Tongue (tissue), 3 donors: ENCODE measurements at places on chromosomes 2 and 18.

- DNase-seq: peak; percentile 42
Observed at GRCh38 chr18:21820033-21820810, 79.6 kb downstream of the MIB1 start.

DNA sequence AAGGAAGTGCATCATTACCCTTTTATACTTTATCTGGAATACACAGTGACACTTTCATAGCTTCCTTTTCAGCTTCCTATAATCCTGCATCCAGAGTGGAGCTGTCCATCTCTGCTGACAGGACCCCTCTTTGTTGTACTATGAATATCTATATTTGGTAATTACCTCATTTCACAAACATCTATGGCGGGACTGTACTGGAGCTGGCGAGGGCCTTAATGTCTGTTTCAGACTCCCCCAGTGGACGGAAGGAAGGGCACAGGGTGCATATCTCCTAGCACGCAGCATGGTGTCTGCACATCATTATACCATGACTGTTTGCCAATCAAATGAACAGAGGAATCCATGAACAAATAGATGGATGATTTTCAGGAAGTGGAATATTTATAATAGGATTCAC, 142.3 kb downstream of the SOX11 start:
- peak; percentile 26 for DNase-seq

DNA sequence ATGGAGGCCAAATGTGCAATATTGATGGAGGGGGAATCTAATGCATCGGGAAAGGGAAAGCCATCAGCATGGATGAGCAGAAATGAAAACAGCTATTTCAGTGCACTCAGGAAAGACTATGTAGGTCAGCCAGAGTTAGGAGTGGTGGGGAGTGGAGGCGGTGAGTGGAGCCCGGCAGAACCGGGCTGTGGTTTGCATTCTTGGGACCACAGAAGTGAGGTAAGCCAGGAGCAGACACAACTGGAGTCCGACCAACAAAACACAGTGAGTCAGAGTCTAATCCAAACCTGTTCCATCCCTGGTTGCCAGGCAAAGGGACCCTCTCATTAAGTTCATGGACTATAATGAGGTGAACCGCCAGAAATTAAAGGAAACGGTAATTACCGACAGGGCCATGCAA, 61.1 kb upstream of the RAB12 start:
- peak; percentile 14 for DNase-seq

DNA sequence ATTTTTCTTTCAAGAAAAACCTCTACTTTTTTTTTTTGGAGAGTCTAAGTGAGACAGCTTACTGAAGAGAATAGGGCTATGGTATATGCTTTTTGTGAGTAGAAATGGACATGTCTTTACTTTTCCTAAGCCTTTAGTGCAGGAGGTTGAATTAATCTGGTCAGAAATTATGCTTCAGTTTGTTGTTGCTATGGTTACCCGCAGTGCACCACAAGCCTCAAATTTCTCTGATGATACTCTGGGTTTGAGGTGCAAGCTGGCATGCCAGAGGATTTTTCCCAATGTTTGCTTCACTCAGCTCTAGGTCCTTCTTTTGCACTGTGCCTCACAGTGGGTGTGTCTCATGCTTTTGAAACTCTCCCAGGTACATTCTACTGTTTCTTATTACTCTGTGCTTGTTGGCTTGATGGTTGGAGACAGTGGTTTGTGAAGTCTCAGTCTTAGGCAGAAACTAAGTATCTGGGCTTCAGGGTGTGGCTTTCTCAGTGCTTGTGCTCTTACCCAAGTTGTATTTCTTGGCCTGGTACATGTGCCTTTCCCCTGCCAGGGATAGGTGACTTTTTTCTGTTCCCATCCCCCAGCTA, 278.3 kb downstream of the RBM43 start:
- DNase-seq: no peak

GRCh38 chr2:117851969-117852368, 37.5 kb downstream of the DDX18 start:
- DNase-seq: no peak

DNA sequence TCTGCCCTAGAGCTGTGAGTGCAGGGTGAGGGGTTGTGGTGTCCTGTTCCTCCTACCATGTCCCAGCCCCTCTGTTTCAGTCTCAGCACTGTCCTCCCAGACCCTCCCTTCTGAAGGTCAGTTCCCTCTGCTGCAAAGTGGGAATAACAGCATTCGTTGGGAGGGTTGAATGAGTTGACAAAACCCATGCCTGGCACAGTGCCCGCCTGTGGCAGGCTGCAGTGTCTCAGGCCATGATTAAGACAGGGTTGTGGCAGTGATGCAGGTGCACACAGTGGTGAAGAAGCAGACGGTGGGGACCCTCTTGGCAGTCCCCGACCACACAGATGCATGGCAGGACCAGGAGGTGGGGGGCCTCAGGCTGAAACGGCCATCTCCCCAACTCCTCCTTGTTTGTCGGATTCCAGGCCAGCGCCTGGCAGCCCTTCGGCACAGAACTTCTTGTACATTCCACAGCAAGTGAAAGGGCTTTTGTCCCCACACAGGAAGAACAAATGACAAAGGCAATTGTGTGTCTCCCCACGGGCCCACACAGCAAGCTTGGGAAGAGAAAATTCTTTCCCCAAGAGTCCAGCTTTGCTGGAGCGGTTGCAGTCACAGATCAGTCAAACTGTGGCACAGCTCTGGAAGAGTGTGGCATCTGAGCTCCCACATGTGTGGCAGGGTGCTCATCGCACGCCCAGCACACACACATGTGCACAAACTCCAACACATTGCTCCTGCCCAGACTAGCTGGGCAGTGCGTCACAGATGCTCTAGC, 92.0 kb upstream of the MSH2 start:
- peak; percentile 39 for DNase-seq

GRCh38 chr2:227862741-227863588, 8.5 kb upstream of the DAW1 start:
- DNase-seq: no peak

GRCh38 chr2:159164457-159164911, 122.0 kb downstream of the WDSUB1 start:
- DNase-seq: peak; percentile 48

DNA sequence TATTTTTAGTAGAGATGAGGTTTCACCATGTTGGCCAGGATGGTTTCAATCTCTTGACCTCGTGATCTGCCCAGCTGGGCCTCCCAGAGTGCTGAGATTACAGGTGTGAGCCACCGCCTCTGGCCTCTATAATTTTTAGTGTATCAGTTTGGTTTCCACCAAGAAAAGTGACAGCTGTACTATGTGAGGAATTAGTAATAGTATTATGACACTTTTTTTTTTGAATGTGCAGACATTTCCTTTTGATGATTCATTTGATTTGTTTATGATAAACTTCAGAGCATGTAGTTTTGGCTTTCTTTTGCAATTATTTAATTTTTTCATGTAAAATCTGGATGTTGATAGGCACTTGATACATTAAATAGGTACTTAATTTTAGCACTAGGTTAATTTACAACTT, 61.5 kb downstream of the PTPN4 start:
- DNase-seq: no peak

GRCh38 chr2:128550389-128550788, 231.7 kb upstream of the HS6ST1 start:
- DNase-seq: no peak

DNA sequence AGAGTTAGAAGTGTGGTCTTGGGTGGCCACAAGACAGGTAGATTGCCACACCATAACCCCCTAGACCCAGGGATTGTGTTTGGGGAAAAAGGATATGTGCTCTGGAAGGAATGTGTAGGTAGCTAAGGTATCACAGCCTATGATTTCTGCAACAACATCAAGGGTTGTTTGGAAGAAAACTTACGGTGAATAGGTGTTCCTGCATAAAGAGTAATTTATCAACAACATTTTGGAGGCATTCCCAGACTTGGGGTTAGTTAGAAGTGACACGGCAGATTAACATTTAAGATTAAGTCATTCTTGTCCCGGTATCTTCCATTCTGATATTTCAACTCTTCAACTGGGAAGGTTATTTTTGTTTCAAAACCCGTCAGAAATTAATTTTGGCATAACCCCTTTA, 65.5 kb downstream of the SPP2 start:
- no peak for DNase-seq

GRCh38 chr2:232146294-232146693, 184.8 kb downstream of the DIS3L2 start:
- no peak for DNase-seq

- no peak for DNase-seq
Observed at GRCh38 chr2:184067502-184067901, 530.8 kb upstream of the ZNF804A start.

DNA sequence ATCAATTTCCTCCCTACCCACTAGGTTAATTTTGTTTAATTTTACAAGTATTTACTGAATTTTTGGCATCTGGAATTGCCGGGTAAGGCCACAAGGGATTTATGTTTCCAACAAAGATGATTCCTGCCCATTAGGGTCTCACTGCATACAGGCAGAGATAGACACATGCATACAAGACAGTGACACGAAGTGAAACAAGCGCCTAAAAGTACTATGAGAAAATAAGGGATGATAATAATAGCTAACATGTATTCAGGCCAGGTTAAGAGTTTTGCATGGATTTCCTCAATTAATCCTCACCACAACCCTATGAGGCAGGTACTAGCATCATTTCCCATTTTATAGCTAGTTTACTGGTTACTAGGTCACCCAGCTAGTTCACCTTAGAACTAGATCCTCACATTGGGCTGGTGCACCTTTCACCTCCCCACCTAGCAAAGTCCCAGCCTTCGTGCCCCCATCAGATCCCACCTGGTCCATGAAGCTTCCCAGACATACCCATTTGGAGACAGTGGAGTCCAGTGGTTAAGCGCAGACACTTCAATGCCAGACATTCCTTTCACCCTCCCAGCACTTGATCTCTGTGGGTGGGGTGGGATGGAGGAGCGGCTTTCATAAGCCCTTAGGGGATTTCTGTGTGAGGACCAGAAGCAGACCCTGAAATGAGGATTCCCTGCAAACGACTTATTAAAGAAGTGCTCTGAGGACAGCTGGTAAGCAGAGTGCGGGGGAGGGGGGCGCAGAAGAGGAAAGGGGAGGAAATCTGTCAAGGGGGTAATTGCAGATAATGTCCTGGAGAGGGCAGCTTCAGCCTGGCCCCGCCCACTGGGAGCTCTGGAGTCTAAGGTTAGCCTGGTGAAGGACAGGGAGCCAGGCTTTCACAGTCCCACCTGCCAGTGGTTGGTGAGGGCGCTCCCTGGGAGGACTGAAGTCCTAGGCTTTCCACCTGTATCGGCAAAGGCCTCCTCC, 5.8 kb upstream of the DGUOK start:
- peak; percentile 19 for DNase-seq

DNA sequence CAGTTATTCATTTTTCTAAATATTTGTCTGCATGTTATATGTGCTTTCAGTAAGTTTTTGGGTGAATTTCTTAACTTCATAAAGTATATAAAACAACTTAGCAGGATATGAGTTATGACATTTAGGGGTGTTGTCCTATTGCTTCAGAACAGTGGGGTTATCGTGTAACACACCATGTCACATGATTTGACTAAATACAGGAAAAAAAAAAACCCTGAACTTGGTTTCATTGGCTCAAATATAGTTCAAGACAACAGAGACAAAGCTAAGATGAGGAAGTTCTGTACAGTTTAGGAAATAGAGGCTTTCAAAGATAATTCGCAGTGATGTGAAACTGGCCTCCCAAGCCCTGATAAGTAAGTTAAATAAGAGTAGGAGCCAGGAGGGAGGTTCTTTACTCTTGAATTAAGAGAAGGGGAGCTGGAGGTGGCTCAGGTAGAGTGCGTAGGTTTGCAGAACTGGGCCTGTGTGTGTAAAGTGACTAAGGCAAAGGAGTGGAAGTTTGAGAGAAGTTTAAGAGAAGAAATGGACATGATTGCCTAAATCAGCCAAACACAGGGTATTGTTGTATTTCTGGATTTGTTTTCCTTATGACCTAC, 53.9 kb downstream of the LIMS1 start:
- DNase-seq: no peak

- DNase-seq: peak; percentile 31
Observed at GRCh38 chr2:106956416-106956815, 70.4 kb upstream of the ST6GAL2 start.

DNA sequence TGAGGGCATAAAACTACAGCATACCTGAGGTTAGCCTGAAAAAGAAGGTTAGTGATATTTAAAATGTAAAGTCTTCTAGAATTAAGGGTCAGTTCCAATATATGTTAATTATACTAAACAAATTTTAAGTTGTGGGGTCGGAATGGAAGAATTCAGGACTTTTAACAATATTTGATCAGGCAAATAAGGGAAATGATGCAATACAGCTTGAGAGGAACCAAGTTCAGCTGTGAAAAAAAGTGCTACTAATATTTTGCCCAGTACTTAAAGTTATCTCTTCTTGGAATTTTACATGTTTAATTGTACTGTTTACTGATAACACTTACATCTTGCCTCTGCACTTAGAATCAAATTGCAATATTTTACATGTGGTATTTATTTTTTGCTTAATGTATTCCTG, 345.5 kb upstream of the CWC22 start:
- DNase-seq: no peak

DNA sequence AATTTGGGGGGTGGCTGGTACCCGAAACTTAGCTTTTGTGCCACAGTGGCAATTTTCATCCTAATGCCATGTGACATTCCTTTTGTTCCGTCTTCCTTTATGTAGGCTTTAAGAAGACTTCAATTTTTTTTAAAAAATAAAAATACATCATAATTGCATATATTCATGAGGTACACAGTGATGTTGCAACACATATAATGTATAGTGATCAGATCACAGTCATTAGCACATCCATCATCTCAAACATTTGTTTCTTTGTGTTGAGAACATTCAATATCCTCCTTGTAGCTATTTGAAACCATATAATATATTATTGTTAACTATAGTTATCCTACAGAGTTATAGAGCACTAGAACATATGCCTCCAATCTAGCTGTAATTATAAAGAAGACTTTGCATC, 6.0 kb upstream of the CLIP4 start:
- no peak for DNase-seq

DNA sequence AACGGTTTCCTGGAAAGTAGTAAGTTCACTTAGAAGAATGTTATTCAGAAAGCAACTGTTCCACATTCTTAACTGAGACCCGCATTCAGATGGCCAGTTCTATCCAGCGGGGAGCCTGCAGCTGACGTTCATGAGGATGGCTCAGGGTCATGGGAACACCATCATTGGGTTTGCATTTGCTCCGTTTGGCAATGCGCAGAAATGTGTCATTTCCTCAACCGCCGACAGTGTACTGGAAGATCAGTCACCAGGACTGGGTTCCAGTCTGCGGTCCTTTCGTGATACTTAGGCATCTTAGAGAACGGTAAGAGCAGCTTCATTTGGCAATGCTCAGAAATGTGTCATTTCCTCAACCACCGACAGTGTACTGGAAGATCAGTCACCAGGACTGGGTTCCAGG, 104.0 kb downstream of the DNER start:
- DNase-seq: no peak

DNA sequence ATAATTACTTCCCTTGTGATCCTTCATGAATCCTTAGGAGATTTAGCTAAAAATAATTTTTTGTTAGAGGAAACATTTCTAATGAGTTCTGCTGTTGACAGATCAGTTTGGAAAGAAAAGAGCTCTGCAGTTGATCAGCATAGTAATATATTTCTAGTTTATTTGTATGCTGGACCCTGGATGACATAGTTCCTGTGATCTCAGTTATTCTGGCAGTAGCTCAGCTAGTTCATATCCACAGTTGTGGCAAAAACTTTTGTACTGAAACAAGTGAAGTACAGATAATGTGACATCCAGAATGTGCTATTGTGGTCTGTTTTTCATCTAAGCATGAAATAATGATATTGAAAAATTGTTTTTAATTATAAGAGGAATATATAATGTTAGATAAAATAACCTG, 33.7 kb downstream of the ABI2 start:
- peak; percentile 8 for DNase-seq
